Muscle of back (tissue), 13 donors: ENCODE measurements at places on chromosomes 13 and 19.

DNA sequence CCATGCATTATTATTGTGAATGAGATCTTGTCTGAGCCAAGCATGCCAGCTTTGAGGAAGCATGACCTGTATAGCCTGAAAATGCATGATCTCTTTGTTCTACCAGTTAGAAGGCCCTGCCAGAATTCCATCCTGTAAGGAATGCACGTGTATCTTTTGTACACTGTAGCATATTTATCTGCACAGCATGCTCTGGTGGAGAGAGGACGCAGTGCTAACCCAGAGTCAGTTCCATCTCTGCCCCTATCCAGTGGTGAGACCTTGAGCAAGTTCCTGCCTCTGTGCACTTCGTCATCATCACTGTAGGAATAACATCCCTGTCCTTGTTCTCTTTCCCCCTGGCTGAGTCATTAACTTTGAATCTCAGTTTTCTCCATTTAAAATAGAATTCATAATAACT lies 233.8 kb downstream of the SLC7A1 start:
- DNase-seq: no peak

DNA sequence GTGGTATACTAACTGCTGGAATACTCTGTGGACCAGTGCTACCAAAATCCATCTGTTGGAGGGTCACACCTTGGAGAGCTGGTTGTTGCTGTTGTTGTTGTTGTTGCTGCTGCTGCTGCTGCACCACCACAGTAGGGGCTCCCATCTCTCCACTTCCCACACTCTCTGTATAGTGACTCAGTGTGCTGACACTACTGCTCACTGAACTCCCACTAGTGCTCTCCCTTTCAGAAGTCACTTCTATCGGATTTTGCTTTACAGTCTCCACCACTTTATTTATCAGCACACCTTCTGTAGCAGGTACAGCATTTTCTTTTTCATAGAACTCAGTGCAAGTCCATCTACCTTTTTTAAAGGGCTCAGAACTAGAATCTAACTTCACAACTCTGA lies 1.7 kb downstream of the TSC22D1 start:
- DNase-seq: no peak

DNA sequence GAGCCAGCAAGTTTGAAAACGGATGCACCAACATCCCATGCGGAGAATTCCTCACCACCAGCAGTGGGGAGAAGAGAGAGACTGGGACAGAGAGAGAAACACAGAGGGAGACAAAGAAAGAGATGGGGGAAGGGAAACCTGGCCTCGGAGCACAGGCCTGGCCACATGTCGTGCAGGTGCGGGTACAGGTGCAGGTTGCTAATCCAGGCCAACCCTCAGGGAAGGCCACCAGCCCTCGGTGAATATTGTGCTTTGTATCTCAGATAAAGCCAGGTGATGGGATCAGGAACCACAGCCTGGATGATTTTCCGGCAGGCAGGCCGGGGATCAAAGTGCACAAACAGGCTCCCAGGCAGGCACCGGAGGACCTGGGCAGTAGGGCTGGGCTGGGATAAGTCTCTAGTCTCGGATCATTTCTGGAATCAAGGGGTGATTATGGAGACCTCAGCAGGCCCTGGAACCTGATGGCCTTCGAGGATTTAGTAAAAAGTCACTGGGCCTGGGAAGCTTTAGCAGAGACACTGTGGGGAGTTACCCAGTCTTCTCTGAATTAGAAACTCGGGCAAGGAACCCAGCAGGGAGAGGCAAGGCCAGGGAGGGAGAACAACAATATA lies 3.7 kb downstream of the GAS6 start:
- no peak for DNase-seq

GRCh38 chr19:44818466-44819031 lies 9.6 kb downstream of the BCAM start:
- DNase-seq: no peak

DNA sequence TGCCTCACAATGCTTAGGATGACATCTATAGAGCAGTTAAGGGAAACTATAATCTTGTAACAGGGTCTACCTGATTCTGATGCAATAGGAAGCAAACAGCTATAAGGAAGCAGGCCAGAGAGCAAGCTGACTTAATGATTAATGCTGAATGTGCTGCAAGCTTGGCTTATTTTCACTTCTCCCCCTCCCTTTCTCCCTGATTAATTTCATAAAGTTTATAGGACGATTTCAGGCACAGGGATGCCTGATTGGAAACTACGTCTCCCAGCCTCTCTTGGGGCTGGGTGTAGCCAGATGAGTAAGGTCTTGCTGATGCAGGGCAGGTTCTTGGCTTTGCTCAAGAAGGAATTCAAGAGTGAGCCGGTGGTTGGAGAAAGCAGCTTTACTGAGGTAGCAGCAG lies 82.8 kb upstream of the MRI1 start:
- no peak for DNase-seq

DNA sequence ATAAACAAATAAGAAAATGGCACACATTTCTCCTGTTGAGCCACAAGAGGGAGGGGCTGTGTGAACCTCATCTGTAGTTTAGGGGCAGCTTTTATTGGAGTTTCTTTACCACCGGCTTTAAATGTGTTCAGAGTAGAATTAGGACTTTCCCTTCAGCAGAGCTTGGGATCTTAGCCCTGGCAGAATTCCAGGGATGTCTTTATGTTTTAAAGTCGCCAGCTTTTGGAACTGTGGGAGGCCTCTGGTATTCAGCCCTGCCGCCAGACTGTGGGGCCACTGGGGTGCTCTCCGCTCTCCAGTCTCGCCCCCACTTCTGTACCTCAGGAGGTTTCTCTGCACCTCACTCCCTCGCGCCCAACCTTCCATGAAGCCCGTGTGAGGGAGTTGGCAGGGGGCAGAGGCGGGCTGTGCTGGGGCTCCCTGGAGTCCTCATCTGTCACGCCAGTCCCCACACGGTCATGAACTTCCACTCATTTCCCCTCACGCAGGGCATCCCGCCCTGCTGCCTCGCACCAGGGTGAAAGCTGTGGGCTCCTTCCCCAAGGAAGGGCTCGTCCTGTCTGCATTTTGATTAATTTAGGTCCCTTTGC lies 31.5 kb downstream of the CCDC8 start:
- DNase-seq: peak; percentile 59

- DNase-seq: peak; percentile 85
These were observed 74.6 kb upstream of the NPAS1 start for GRCh38 chr19:46944918-46945628.

- DNase-seq: no peak
These were observed 21.1 kb upstream of the NDUFS7 start for GRCh38 chr19:1362387-1363257.

DNA sequence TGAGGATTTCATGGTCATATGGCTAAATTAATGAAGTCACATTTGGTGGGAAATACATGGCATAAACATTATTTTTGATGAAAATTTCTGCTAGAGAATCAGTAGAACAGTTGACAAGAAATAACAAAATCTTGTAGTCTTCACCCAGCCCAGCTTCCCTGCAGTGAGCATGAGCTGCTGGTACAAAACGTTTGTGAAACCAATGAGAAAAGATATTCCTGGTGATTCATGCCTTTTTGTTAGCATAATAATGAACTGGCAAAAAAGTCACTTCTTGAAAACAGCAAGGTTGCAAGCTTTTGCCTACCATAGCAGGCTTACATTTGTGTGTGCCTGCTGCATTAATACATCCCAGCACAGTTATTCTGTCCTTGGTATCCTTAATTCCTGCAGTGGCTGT lies 475.9 kb upstream of the HTR2A start:
- no peak for DNase-seq

- DNase-seq: no peak
These were observed 756.5 kb upstream of the KLHL1 start for GRCh38 chr13:70864731-70865130.

- DNase-seq: no peak
These were observed 5.0 kb downstream of the ADAT3 start for GRCh38 chr19:1910177-1910576.

GRCh38 chr19:13459351-13459750 lies 46.9 kb downstream of the CACNA1A start:
- no peak for DNase-seq
